Retinal pigment epithelial cell (primary cell): ENCODE measurements at places on chromosomes 16 and 17.
A peak's percentile ranks its signal among the peaks of the same experiment; 100 is the strongest.

GRCh38 chr16:3058139-3059030 lies 7.1 kb upstream of the IL32 start:
- DNase-seq = no peak

- no peak for DNase-seq
Measured at GRCh38 chr17:54968988-54969332, 395 bp downstream of the STXBP4 start.

- no peak for DNase-seq
Measured at GRCh38 chr17:2170023-2170422, 115.1 kb downstream of the HIC1 start.

DNA sequence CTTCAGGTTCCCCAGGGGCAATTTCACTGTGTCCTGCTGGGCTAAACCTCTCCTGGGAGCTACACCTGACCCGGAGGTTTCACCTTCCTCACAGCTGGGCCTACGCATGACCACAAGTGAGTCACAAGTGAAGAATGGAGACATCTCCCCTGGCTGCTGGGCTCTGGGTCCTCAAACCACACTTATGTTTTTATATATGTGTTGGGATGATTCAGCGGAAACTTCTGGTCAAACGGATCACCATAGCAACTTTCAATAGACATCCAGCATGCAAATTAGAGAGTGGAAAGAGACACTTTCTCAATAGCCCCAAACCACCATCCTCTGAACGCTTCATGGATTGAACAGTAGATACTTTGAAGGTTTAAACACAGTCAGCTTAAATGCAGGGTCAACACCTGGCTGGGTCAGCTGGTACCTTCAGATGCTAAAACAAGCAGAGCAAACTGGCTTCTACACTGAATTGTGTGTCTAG lies 28.0 kb upstream of the MAF start:
- DNase-seq = peak; percentile 35

DNA sequence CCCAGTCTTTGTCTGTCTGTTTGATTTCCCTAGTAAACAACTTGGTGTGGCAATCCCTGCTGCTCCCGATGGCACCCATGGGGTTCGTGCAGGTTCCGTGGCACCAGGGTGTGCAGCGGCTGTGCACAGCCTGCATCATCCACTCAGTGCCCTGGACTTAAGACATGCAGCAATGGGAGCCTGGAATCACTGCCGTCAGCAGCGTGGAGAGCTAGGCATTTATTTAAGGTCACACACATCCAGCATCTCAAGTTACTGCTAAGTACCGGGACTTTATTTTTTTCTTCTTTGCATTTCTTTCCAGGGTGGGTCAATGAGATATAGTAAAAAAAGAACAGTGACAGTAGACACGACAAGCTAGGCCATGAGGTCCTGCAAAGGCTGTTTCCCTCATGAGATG lies 2.8 kb downstream of the DHRS7C start:
- no peak for DNase-seq
